ENCODE measurements at places on chromosomes 4 and X.

DNA sequence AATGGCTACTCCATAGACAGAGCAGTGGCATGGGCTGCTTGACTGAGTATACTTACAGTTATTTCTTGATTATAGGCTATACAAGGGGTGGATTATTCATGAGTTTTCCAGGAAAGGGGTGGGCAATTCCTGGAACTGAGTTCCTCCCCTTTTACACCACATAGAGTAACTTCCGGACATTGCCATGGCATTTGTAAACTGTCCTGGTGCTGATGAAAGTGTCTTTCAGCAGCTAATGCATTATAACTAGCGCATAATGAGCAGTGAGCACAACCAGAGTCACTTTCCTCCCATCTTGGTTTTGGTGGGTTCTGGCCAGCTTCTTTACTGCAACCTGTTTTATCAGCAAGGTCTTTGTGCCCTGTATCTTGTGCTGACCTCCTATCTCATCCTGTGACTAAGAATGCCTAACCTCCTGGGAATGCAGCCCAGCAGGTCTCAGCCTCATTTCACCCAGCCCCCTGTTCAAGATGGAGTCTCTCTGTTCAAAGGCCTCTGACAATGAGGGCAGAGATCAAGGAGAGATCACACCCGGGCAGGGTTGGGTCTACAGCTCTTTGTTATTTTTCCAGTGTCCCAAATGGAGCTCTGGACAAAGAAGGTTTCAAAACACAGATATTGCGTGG lies 468.4 kb upstream of the PRKX start:
- DNase-seq, result no peak

DNA sequence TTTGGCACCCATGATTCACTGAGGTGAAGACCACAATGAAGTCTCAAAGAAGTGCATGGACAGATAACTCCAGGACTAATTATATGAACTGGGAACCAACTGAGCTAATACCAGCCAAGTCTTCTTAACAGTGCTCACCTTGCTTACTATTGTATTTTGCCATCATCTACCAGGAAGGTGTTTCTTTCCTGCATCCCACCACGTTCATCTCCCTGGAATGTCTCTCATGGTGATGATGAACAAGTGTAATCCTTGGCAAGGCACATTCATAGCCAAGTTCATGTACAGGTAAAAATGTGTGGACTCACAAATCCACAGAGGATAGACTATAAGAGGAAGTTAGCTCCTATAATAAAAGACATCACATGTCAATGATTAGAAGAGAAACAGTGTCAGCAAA lies 489.1 kb downstream of the SMARCA1 start:
- no peak for DNase-seq

GRCh38 chrX:118669435-118669834 lies 58.0 kb upstream of the IL13RA1 start:
- DNase-seq, result no peak

- no peak for DNase-seq
These were observed 217.3 kb upstream of the TAPT1 start for GRCh38 chr4:16443504-16444088.

GRCh38 chrX:96683997-96684338 lies 674 bp upstream of the DIAPH2 start:
- no peak for DNase-seq

DNA sequence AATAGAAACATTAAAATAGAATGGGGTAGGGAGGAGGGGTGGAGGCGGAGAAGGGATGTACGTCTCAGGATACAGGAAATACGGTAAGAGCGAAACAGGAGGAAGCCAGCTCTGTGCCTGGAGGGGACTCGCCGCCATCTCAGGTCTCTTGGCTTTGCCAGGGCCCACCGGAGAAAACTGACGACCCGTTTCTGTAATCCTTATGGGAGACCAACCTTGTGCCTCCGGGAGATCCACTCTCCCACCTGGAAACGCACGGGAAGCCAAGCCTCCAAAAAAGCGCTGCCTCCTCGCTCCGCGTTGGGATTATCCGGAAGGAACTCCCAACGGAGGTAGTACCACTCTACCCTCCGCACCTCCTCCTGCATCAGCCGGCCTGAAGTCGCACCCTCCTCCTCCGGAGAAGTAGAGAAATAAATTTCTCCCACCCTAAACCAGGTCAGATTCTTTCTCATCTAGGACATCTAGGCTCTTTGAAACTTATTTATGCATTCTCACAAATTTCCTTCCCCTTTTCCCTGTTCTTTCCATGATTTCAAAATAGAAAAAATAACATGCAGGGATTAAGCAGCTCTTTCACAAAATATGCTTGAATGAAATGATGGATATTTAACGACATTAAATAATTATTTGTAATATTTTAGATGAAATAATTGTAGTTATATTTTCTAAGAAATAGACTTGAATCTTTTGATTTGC lies at the start of gene NBDY:
Gene NBDY, plus strand, starts transcription at position 92 of the 699 bp plus-strand sequence. Its CDS starts 111 bp downstream, at position 203.
- no peak for DNase-seq

GRCh38 chr4:25330335-25330734 lies 17.8 kb downstream of the ZCCHC4 start:
- DNase-seq, result no peak

GRCh38 chrX:14027036-14027435 lies 2.7 kb downstream of the GEMIN8 start:
- no peak for DNase-seq

DNA sequence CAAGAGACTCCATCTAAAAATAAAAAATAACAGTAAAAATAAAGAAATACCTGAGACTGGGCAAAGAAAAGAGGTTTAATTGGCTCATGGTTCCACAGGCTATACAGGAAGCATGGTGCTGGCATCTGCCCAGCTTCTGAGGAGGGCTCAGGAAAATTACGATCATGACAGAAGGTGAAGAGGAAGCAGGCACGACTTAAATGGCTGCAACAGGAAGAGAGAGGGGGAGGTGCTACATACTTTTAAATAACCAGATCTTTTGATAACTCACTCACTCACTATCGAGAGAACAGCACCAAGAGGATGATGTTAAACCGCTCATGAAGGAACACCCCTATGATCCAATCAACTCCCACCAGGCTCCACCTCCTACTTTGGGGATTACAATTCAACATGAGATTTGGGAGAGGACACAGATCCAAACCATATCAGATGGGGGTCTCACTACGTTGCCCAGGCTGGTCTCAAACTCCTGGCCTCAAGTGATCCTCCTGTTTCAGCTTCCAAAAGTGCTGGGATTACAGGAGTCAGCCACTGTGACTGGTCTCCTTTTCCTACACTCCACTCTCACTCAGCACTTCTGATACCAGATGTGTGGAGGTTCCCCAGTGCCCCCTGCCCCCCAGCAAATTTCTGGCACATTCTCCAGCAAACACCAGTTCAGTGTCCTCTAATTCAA lies 11.9 kb upstream of the ZNF157 start:
- no peak for DNase-seq

DNA sequence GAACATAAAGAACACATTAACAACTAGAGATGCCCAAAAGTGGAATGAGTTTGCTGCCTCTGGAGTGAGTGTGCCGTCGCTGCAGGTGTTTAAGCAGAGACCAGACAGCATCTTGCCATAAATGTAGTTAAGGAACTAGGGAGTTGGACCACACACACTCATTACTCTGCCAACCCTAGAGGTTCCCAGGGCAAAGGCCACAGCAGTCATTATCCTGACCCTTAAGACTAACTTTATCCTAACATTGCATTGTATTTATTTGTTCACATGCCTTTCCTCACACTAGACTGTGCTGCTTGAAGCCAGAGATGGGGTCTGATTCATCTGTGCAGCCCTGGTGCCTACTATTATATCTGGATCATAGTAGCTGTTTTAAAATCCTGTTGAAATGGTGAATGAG lies 16.9 kb upstream of the PLA2G12A start:
- DNase-seq, result no peak

DNA sequence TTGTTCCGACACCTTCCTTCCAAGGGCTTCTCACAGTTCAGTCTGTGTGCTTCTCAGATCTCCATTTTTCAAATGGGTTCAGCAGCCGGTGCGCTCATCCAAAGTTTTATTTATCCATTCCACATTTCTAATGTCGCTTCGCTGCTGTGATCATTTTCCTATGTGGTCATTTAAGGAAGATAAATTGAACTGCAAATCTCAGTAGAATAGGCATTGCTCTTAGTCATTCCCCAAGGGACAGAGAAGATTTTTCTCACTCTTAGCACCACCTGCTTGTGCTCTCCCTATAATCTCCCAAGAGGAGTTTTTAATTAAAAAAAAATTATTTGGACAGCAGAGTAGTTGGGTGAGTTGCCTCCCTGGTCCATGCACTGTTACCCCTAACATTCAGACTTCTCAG lies 278.9 kb upstream of the GATB start:
- DNase-seq, result no peak

DNA sequence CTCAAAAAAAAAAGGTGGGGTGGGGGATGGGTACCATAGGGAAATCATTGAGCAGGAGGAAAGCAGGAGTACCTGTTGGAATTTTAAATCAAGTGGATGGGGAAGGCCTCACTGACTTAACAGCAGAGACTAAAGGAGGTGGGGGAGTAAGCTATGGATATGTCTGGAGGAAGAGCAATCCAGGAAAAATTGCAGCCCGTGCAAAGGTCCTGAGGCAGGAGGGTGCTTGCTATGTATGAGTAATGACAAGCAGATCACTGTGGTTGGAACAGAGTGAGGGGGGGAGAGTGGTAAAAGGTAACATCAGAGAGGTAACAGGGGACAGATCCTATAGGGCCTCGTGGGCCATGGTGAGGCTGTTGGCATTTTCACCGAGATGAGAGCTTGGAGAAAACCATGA lies 4.1 kb downstream of the FTSJ1 start:
- DNase-seq, result no peak

GRCh38 chr4:40193016-40193571 lies 3.7 kb upstream of the RHOH start:
- no peak for DNase-seq

DNA sequence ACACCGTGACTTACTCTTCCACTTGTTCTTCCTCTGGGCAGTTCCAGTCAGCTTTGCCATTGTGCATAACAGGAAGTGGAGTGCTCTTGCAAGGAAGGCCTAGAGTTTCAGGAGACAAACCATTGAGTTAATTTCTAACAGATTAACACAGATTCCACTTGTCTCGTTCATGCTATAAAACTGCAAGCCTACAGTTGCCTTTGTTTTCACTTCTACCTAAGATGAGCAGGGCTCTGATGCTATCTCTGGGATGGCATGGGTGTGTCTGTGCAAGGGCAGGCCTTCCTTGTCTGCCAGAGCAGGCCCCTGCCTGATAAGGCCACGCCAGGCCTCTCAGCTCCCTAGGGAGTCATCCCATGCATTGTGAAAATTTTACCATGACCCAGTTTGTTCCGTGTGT lies 67.7 kb upstream of the PGRMC2 start:
- no peak for DNase-seq

DNA sequence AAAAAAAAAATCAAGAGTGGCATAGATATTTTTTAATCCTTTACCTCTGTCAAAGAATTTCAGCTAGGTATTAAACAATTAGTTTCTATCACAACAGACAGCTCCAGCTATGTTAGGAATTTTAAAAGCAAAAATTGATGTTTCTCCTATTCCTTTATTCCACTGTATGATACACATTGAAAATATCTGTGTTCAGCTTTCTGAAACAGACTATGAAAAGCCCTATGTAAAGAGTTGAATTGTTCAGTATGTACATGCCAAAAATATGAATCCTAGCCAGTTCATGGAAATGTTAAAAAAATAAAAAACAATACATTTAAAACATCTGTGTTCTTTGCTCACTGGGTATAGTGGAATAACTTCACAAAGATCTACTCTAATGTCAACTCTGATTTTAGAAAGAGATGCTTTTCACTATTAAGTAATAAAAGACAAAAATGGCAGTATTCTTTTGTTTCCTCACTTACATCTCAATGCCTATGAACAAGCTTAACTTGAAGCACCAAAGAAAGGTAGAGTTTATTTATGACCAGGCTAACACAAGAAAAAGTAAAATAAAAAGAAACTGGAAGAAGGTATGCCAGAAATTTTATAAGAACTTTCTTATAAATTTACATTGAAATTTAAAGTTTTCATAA lies 32.1 kb downstream of the FBXW7 start:
- DNase-seq, result no peak

DNA sequence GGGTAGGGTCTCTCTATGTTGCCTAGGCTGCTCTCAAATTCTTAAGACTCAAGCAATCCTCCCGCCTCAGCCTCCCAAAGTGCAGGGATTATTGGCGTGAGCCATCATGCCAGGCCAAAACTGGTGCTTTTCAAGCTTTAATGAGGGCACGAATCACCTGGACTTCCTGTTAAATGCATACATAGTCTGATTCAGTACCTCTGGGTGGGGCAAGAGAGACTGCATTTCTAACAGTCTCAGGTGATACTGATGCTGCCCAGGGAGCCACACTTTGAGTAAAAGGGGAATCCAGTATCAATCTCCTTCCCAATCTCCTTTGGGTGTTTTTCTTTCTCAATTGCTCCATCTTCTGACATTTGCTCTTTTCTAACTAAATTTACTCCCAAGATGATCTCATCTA lies 96.5 kb downstream of the SH3RF1 start:
- DNase-seq, result no peak

DNA sequence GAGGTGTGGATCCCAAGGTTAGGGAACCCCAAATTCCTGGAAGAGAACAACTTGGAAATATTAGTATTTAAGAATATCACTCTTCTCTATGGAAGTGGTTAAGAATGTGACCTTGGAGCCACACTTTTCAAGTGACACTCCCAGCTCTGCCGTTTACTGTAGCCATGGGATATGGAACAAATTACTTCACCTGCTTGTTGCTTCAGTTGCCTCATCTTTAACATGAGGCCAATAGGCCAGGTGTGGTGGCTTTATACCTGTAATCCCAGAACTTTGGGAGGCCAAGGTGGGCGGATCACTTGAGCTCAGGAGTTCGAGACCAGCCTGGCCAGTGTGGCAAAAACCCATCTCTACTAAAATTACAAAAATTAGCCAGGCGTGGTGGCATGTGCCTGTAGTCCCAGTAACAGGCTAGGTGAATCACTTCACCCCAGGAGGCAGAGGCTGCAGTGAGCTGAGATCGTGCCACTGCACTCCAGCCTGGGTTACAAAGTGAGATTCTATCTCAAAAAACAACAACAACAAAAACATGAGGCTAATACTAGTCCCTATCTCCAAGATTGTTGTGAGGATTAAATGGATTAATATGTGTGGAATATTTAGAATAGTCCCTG lies 13.0 kb downstream of the IL13RA1 start:
- DNase-seq, result no peak

DNA sequence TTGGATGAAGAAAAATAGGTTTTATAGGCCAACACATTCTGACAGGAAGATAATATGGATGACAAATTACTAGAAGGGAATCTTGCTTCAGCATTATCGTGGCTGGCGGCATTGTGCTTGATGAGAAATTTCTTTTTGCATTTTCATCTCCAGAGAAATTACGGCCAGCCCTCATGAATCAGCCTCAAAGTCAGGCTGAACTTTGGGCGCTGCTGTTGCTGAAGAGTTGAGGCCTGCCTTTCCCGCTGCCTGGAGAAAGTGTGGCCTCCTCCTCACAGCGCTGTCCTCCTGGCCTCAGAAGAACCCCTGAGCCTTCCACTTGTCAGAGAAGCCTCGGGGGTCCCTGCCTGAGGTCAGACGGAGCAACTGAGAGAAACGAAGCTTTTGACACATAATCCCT lies 272.4 kb upstream of the KCNIP4 start:
- DNase-seq, result no peak

DNA sequence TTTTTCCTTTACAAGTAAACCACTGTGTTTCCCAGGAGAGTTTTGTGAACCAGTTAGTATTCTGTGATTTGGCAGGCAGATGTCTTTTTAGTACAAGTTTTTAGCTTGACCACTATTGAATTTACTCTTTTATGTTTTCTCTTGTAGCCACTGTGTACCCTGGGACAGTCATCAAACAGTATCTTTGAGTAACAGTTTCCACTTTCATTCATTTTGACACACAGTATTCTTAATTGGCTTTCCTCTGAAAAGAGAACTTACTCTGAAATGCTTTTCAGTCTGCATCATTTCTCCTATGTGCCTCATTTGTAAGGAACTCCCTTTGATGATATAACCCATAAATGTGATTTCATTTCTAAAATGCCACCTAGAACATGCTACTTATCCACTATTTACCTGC lies 476.5 kb downstream of the PDGFC start:
- no peak for DNase-seq
